ENCODE measurements at places on chromosomes 1 and 21.

DNA sequence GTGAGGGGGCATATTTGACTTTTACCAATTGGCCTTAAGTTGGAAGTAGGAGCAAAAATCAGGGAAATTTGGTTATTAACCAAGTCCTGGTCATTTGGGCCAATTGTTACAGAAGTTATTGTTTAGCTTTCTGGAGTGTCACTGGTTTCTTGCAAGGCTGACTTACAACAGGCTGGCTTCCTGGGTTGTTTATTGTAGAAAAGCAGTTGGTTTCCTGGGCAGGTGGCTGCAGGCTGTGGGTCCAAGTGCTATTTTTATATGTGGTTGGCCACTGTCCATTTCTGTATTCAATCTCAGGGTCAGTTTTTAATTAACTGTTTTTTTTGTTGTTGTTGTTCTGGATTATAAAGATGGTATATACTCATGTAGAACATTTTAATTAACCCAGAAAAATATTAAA is 174.1 kb downstream of the KCNJ6 start:
- DNase-seq = no peak

- DNase-seq = no peak
Observed at GRCh38 chr1:76843821-76844464, 23.3 kb upstream of the ST6GALNAC5 start.

- DNase-seq = no peak
Observed at GRCh38 chr1:201596101-201596868, 57.4 kb downstream of the NAV1 start.

DNA sequence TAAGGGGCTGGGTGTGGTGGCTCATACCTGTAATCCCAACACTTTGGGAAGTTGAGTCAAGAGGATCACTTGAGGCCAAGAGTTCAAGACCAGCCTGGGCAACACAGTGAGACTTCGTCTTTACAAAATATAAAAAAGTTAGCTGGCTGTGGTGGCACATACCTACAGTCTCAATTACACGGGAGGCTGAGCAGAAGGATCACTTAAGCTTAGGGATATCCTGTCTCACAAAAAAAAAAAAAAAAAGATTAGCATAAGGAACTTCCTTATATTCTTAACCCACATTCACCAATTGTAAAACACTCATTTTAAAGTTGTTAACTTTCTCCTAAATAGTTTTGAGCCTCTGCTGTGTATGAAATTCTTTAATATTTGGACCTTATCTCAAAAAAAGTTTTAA is 53.1 kb downstream of the ABCD3 start:
- no peak for DNase-seq

GRCh38 chr1:36224537-36225282 is 467 bp downstream of the THRAP3 start:
- DNase-seq = peak; percentile 70

- DNase-seq = no peak
Observed at GRCh38 chr1:104574620-104575019, 824.9 kb downstream of the AMY1C start.

DNA sequence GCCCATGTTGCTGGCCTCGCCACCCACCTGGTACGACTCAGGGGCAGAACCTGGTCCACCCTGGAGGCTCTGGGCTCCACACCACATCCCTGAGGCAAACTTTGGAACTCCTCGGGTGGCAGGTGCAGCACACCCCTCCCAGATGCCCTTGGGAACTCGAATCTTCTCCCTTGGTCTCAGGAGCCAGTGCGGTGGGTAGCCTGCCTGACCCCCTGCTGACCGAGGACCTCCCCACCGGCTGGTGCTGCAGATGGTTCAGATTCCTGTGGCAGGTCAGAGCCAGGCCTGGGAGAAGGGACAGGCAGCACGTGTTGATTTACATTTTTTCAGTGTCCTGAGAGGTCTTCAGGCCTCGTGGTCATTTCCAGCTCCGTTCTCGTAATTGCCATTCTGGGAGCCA is 6.3 kb upstream of the CFAP410 start:
- DNase-seq = no peak

DNA sequence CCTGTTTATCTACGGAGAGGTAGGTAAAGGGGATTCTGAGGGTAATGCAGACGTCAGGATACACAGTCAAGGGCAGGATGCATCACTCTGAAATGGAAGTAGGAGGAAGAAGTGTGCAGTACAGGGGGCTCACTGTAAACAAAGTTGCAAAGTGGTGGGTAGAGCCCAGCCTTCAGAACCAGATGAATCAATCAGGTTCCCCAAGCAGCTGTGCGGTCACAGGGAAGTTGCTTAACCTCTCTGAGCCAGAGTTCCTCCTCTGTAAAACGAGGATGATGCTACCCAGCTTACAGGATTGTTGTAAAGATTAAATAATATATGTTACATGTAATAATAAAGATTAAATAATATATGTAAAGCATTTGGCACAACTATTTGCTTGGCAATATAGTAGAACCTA is 13.5 kb upstream of the MYOM3 start:
- no peak for DNase-seq

GRCh38 chr21:24823247-24823646 is 784.0 kb downstream of the MRPL39 start:
- no peak for DNase-seq
